Heart left ventricle (tissue), 16 donors: ENCODE measurements at places on chromosomes 1 and 21. TPM values are rescaled to one million over a fixed set of nuclear protein-coding genes. Genes with fewer than 3 reads are reported as not detected.
A peak's percentile ranks its signal among the peaks of the same experiment; 100 is the strongest.

DNA sequence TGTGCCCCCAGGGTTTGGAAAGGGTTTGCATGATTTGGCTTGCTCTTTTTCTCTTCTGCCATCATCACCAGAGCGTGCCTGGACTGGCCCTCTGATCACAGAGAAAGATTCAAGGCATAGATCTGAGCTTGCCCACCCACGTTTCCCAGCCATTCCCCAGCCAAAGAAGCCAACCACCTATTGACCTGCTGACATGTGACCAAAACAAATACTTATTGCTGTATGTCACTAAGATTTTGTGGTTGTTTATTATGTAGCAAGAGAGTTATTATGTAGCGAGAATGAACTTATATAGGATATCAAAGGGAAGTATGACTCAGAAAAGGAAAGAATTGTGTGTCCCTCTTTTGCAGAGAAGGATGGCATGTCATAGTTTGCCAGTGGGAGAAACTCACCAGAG, 59.9 kb downstream of the UBE2U start:
- DNase-seq, result no peak

- no peak for DNase-seq
Observed at GRCh38 chr1:191101960-191102359, 624.3 kb upstream of the BRINP3 start.

DNA sequence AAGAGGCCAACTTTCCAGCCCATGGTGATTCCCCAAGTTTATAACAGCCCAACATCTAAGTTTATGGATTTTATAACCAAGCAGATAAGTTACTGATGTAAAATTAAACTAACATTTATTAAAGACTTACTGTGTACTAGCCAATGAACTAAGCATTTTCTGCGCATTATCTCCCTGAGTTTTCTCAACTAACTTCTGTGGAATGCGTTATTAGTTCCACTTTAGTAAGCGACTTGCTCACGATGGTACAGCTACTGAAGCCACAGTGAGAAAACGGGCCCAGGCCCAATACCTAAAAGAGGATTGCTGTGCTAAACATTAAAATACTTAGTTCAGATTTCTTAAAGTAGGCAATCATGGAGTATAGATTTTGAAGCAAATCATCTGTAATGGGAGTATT, 61.0 kb downstream of the ZBTB18 start:
- no peak for DNase-seq

- DNase-seq, result no peak
Observed at GRCh38 chr1:15360700-15361099, 49.0 kb upstream of the EFHD2 start.

GRCh38 chr1:51061231-51061918, 40.7 kb upstream of the C1orf185 start:
- no peak for DNase-seq

GRCh38 chr1:221309723-221310122, 430.5 kb downstream of the HLX start:
- DNase-seq, result no peak

- no peak for DNase-seq
Observed at GRCh38 chr1:64755361-64755760, 10.5 kb downstream of the RAVER2 start.

DNA sequence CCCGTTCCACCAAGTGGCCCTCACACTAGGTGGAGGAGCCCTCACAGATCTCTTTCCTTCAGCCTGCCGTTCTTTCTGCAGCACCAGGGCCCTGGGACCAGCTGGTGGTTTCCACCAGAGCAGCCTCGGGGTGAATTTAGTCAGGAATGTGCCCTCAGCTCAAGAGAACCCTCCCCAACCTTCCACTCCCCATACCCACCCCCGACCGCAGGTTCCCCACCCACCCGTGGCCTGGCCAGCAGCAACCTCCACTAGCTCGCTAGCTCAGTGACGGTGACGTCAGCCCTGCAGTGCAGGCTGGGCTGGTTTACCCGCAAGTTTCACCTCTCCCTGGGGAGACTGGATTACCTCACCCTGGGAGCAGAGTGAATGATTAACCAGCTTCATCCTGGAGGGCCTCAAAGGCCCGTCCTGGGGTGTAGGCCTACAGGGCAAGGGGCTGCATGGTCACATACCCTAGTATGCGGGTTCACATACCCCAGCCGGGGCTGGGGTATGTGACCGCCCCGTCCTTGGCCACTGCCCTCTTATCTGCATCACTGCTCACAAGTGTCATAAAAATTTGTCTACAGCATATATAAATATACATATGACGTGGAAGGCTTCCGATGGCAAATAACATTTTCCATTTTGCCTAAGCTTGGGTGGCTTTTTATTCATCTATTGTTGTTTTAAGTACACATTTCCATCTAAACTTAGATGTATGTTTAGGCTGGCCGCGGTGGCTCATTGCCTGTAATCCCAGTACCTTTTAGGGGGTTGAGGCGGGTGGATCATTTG, 24.5 kb downstream of the ELF3 start:
- DNase-seq, result peak; percentile 85

GRCh38 chr1:45103534-45103933, 91.5 kb downstream of the UROD start:
- no peak for DNase-seq

DNA sequence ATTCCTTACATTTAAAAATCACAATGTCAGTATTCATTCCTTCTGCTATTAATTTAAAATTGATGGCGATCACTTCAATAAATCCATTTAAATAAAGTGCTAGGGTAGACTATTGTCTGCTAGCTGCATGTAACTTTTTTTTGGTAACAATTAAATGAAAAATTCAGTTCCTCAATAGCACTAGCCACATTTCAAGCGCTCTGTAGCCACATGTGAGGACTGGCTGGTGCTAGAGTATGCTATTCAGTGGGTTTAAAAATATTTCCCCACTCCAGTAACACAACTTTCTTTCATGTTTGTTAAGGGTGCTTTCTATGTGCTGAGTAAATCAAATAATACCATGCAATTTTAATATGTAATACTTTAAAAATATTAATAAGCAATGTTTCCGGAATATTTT, 108.2 kb downstream of the LTN1 start:
- no peak for DNase-seq

DNA sequence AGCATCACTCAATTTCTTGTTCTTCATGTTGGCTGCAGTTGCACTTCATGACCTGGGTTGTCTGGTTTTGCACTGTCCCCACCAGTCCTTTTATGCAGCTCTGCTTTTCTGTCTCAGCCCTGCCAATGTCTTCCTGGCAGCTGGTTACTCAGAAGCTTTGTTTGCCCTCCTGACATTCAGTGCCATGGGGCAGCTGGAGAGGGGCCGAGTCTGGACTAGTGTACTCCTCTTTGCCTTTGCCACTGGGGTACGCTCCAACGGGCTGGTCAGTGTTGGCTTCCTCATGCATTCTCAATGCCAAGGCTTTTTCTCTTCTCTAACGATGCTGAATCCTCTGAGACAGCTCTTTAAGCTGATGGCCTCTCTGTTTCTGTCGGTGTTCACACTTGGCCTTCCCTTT, 6.6 kb downstream of the PIGV start:
- DNase-seq, result no peak

- no peak for DNase-seq
Observed at GRCh38 chr21:42362700-42363099, 3.6 kb downstream of the TFF1 start.

DNA sequence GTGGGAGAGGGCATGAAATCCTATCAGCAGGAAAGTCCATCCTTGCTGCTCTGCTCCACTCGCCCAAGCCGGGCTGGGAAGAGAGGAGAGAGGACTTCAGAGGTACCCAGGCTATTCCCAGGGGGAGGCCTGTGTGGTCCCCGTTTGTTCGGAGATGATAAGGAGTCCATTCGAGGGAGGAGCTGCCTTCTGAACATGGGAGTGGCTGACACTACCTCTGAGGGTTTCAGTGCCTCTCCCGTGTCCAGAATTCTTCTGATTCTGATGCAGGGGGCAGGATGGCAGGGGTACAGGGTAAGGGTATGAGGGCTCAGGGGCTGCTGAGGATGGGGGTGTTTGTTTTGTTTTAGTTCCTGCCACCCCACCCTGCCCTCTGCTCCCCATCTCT, 40.4 kb downstream of the BACE2 start:
- no peak for DNase-seq

DNA sequence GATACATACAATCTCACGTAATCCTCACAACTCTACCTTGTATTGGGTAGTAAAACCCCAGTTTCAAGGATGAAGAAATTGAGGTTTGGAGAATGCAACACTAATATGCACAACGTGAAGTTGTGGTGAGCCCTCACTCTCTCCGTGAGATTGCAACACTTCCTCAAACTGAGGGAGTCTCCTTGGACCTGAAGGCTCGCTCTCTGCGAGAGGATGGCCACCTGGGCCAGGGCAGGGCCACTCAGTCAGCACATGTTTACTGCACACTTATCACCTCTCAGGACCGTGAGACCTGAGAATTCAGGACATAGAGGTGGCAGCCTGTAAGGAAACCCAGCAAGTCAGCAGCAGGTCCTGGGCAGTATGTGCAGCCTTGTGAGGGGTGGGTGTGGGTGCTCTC, 8.7 kb downstream of the SH3BP5L start:
- no peak for DNase-seq

- DNase-seq, result no peak
Observed at GRCh38 chr1:11448373-11449099, 30.4 kb upstream of the DISP3 start.

- no peak for DNase-seq
Observed at GRCh38 chr1:93595266-93595665, 86.4 kb downstream of the BCAR3 start.

GRCh38 chr1:39898191-39898590, 3.5 kb downstream of the MYCL start:
- no peak for DNase-seq

DNA sequence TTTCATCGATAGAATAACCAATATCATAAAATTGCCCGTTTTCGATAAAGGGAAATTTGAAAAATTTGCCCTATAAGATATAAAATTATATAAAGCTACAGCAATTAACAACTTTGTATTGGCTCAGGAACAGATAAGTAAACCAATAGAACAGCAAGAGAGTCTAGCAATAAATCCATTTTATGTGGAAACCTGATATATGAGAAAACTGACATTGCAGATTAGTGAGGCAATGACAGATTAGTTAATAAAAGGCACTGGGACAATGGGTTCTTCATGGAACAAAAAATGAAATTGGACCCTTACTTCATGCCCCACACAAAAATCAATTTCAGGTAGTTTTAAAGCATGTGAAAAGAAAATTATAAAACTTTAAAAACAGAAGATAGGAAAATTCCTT, 169.9 kb upstream of the ST6GALNAC5 start:
- no peak for DNase-seq

GRCh38 chr1:231631717-231632116, 5.1 kb downstream of the DISC1 start:
- no peak for DNase-seq

GRCh38 chr1:93641527-93641926, 40.1 kb downstream of the BCAR3 start:
- no peak for DNase-seq

GRCh38 chr1:58155418-58156123, 391.0 kb downstream of the OMA1 start:
- DNase-seq, result peak; percentile 53

DNA sequence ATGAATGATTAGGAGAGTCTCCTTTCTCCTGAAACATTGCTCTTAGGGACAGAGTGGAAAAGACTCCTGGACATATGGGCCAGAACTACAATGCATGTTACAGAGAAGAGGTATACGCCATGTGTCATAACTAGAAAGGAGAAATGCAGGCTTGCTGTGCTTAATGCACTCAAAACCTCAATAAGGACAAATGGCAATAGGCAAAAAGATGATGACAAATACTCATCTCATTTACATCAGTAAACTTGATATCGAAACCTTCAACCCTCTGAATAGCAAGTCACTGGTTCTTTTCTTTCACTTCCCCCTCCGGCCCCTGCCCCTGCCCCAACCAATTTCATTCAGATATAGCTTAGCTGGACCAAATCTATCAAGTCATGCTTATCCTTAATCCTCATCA, 1.9 kb upstream of the GPR88 start:
- DNase-seq, result no peak

- DNase-seq, result no peak
Observed at GRCh38 chr1:227934476-227935313, 13.0 kb downstream of the WNT9A start.

DNA sequence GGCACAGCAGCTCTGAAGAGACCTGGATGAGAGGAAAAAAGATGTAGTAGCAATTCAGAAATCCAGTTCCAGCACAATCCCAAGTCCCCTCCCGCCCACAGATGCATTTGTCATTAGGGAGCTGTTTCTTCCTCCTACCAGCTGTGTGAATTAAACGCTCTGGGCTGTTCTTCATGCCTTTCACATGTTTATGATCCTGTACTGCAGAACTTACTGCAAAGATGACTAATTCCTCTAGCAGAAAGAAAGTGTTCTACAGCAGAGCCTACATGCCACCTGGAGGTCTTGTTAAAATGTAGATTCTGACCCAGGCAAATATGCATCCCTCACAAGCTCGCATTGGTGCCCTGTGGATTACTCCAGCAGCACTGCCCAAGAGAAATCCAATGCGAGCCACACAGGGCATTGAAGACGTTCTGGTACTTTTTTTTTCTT, 6.5 kb downstream of the ENO1 start:
- no peak for DNase-seq

GRCh38 chr21:25636727-25637126, 2.3 kb upstream of the JAM2 start:
- no peak for DNase-seq

GRCh38 chr21:31731056-31731856, 662 bp downstream of the SCAF4 start:
- peak; percentile 54 for DNase-seq

DNA sequence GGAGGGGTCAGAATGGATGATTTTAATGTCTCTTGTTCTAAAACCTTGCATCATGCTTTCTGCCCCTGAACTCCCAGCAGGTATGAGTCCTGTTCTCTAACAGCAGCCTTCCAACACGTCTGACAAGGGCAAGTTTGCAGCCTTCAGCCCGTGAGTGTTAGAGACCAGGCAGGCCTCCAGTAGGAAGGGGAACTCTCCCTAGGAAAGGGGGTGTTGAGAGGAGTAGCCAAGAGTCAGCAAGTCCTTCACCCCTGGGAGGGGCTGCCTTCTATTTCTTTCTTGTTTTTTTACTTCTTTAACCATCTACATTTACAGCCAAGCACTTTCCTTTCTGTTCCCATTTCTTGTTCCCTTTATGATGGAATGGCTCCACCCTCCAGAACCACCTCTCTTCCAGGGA, 14.2 kb downstream of the BATF3 start:
- DNase-seq, result no peak

Gene SPATA1
- total RNA-seq, result 1.1 TPM

Gene ADAMTSL4
- 39.4 TPM for total RNA-seq

Gene CHI3L1
- total RNA-seq, result 13.1 TPM

Gene MSH4
- 0.25 TPM for total RNA-seq

Gene LCE1D
- not detected for total RNA-seq

Gene TRIM58
- total RNA-seq, result 0.46 TPM

Gene APCS
- total RNA-seq, result not detected

Gene OLIG2
- not detected for total RNA-seq

Gene SPTA1
- total RNA-seq, result 0.08 TPM

Gene SYPL2
- total RNA-seq, result 32.7 TPM

Gene CHIA
- not detected for total RNA-seq

Gene PRR9
- total RNA-seq, result not detected

Gene PAPPA2
- 1.1 TPM for total RNA-seq

Gene TNFRSF9
- total RNA-seq, result 0.05 TPM

Gene GBP7
- total RNA-seq, result not detected

Gene KCNA2
- total RNA-seq, result 1.6 TPM

Gene CNN3
- 76.6 TPM for total RNA-seq

Gene SEC16B
- 1.4 TPM for total RNA-seq
